ENCODE measurements at places on chromosomes 7 and 10.

DNA sequence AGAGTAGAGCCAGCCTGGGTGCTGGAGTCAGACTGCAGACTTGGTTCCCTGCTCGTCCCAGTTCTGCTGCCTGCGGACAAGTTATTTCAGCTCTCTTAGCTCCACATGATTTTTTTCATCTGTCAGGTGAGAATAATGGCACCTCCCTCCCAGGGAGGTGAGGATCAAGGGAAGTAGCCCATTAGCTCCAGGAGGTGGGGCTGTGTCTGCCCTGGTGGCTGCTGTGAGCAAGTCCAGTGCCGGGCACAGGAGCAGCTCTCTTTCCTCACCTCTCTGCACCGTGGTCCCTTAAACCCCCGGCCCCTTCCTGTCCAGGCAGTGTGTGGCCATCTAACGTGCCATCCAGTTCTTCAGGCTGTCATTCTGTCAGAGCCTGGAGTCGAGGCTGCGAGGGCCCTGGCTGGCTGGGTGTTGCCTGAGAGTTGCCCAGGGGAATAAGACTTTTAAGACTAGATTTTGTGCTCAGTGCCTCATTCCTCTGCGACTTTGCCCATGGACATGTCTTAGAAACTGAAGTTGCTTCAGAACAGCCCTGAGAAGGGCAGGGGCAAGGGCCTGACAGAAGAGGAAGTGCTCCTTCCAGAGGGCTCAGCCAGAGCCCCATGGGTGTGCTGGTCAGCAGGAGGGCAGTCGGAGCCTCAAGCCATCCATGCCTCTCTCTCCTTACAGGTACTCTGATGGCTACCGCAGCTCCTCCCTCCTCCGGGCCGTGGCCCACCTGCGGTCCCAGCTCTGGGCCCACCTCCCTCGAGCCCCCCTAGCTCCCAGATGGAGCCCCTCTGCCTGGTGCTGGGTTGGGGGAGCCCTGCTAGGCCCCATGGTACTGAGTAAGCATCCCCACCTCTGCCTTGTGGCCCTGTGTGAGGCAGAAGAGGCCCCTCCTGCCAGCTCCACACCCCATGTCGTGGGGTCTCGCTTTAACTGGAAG, 5.0 kb downstream of the ABCB8 start:
- no peak for DNase-seq

DNA sequence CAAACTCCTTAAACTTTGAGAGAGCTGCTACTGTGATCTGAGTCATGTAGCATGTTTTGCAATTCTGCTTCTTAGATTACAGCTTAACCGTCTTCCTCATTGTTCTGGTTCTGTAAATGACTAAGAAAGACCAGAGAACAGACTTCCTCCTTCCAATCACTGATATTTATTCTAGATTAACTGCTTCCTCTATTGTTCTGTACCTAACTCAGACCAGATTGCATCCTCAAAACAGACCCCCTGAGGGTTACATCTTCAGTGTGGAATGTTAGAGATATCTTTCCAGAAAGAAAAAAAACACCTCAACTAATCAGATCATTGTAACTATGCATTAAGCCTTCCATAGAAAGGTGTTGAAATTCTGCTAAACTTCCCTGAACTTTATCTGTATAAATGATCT, 5.7 kb upstream of the PIP start:
- DNase-seq: no peak

DNA sequence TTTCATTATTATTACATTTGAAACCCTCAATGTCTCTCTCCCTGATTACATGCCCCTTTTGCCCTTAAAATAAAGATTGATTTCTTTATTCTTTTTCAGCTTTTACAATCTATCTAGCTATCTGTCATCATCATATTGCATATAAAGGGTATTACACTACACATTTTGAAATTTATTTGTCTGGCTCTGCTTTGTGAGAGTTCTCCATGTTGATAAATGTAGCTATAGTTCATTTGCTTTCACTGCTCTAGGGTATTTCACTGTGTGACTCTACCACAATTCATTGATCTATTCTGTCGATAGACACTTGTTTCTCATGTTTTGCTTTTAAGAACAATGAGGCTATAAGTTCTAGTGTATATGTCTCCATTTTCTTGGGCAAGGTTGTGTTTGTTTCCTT, 25.6 kb downstream of the CDK1 start:
- no peak for DNase-seq

DNA sequence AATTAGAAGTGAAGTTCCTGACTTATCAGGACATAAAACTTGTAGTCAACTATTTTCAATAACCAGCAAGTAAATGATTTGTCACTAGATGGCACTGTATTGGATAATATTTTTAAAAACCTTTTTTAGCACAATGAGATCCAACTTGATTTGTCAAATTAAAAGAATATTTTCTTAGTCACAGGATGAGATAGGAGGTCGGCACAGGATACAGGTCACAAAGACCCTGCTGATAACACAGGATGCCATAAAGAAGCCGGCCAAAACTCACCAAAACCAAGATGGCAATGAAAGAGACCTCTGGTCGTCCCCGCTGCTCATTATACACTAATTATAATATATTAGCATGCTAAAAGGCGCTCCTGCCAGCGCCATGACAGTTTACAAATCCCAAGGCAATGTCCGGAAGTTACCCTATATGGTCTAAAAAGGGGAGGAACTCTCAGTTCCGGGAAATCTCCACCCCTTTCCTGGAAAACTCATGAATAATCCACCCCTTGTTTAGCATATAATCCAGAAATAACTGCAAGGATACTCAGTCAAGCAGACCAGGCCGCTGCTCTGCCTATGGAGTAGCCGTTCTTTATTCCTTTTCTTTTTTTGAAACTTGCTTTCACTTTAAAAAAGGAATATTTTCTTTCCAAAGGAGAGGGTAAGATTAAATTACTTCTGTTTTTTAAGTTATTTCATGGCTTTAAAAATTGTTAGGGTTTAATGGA, 255.7 kb upstream of the MKLN1 start:
- no peak for DNase-seq

- DNase-seq: no peak
Observed at GRCh38 chr7:131970602-131971001, 414.2 kb upstream of the PODXL start.

- no peak for DNase-seq
Observed at GRCh38 chr7:139582671-139583155, 59.2 kb downstream of the CLEC2L start.

All from CD4-positive, alpha-beta T cell treated with Interleukin-1 beta for 1 hour (primary cell).